Occipital lobe (tissue), 3 donors: ENCODE measurements at places on chromosomes 2 and 18. TPM values are rescaled to one million over a fixed set of nuclear protein-coding genes. Genes with fewer than 3 reads are reported as not detected.

TTN gene
- 3.7 TPM for total RNA-seq

GMCL1 gene
- 18.7 TPM for total RNA-seq

TNFRSF11A gene
- 1.6 TPM for total RNA-seq

LYPD6 gene
- total RNA-seq: 14.3 TPM

FIGN gene
- 3.4 TPM for total RNA-seq

CDKL4 gene
- 10.1 TPM for total RNA-seq

QPCT gene
- total RNA-seq: 5.9 TPM

KYNU gene
- total RNA-seq: 0.16 TPM

DQX1 gene
- total RNA-seq: not detected

POTEC gene
- total RNA-seq: not detected

LYPD1 gene
- total RNA-seq: 17.8 TPM

PIEZO2 gene
- 8.0 TPM for total RNA-seq

SCYGR4 gene
- not detected for total RNA-seq

CHST10 gene
- total RNA-seq: 82.2 TPM

ATP6V1B1 gene
- total RNA-seq: not detected

CFAP221 gene
- total RNA-seq: 5.6 TPM

REEP1 gene
- total RNA-seq: 156 TPM

RESP18 gene
- not detected for total RNA-seq

ACOXL gene
- total RNA-seq: not detected

MFSD2B gene
- not detected for total RNA-seq

CHRNG gene
- 0.16 TPM for total RNA-seq

INSIG2 gene
- total RNA-seq: 30.1 TPM

FOXI3 gene
- 0.47 TPM for total RNA-seq

ALK gene
- 0.78 TPM for total RNA-seq

UGT1A4 gene
- not detected for total RNA-seq

CFC1 gene
- total RNA-seq: not detected

TUBB8B gene
- not detected for total RNA-seq

KDM3A gene
- total RNA-seq: 31.4 TPM

PARD3B gene
- 5.6 TPM for total RNA-seq

CYP20A1 gene
- 20.7 TPM for total RNA-seq

LCLAT1 gene
- 34.8 TPM for total RNA-seq

CDH2 gene
- total RNA-seq: 200 TPM

LIMS4 gene
- 0.31 TPM for total RNA-seq

CCDC68 gene
- total RNA-seq: 0.62 TPM

CYTIP gene
- total RNA-seq: 5.1 TPM

KCNF1 gene
- total RNA-seq: 13.3 TPM

TMEM17 gene
- 6.4 TPM for total RNA-seq
